ENCODE measurements at places on chromosomes 5 and 9.

GRCh38 chr5:179486596-179487051 lies 63.7 kb upstream of the RUFY1 start:
- DNase-seq: no peak

- no peak for DNase-seq
These were observed 61.0 kb upstream of the ADAMTS2 start for GRCh38 chr5:179406031-179406961.

- DNase-seq: no peak
These were observed 9.3 kb downstream of the HMGXB3 start for GRCh38 chr5:150009671-150010387.

- DNase-seq: no peak
These were observed 427.8 kb downstream of the CDH9 start for GRCh38 chr5:26610577-26610976.

DNA sequence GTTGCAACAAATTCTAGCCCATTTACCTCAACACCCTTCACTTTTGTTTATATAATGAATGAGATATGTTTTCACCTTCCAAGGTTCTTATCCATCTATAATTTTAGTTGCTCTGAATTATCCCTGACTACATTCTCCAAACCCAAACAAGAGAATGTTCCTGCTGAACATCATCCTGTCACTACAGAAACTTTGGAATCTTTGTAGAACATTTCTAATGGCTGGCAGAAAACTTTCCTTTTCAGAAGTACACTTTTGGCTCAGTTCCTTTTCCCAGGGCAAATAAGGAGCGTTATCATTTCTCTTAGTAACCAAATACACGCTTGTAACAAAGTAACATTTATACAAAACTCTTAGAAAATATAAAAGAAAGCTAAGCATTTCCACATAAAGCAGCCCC lies 860.6 kb upstream of the SEMA6A start:
- DNase-seq: no peak
